T-helper 1 cell (primary cell): ENCODE measurements at places on chromosomes 13 and 19.

DNA sequence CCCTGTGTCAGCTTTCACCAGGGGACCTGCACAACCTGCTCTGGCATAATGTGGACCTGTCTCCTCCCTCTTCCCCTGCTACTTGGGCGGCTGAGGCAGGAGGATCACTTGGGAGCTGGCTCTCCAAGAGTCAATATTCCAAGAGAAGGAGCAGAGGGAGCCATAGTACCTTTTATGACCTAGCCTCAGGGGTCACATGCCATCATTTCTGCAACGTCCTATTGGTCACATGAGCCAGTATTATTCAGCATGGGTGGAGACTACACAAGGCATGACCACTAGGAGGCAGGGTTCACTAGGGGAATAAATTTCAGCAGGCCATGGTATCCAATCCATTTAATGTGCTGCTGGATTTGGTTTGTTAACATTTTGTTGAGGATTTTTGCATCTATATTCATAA is 12.0 kb upstream of the SHFL start:
- peak; percentile 60 for DNase-seq

GRCh38 chr19:48795685-48796070 is 15.2 kb downstream of the BCAT2 start:
- no peak for DNase-seq

DNA sequence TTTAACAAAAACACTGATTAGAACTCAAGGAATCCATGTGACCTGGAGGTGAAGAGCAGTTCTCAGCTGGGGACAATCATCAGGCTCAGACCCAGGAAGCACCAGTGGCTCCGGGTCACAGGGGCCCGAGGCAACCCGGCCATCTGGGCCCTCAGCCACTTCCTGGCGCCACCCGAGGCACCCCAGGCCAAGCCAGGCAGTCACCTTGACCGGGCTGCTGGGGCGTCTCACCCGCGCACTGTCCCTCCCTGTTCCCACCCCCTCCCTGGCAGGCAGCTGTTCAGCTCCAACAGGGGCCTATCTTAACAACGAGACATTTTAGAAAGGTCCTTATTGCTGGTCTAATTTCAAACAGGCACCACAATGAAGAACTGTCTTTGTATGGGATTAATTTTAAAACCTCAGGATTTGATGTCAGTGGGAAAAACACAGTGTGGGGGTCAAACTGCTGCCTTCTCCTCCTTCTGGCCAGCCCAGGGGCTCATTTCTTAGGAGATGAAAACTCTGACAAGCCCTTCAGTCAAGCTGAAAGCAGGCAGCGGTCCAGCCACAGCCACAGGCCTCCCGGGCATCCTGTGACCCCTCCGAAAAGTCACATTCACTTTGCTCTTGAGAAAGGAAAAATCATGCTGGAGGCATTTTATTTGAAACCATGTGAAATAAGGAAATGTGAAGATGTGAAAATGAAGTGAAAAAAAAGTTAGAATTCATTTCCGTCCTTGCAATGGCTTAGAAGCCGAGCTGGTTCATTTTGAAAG is 83.3 kb downstream of the KCTD15 start:
- no peak for DNase-seq

DNA sequence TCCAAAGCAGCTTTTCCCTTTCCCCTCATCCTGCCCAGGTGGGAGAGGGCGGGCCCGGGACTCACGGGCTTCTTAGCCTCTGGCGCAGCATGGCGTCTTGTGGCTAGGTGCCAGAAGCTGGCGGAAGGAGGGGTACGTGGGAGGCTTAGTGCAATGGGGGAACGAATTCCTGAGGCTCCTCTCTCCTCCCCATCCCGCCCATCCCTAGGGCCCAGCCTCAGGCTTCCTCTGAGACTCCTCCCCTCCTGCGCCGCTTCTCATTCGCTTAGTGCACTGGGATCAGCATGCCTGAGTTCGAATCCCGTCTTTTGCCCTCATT is 297.8 kb downstream of the ZNF536 start:
- DNase-seq, result no peak

GRCh38 chr13:77513719-77514335 is 21.7 kb upstream of the SCEL start:
- DNase-seq, result no peak

- DNase-seq, result no peak
Measured at GRCh38 chr19:1767464-1767933, 14.2 kb downstream of the ONECUT3 start.

DNA sequence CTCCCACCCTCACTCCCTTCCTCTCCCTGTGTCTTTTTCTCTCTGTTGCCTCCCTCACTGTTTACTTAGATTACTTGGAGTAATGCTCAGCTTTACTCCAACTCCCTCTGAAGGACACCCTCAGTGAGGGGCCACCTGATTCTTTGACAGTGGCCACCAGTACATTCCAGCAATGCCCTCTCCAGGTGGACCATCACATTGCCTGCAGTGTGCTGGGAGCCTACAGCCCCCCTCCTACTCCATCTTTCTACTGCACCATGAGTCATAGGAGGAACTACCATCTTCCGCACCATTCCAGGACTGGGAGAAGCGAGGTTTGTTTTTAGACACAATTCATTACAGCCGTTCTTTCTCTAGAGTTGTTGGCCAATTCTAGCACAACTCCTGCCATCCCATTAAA is 96.6 kb upstream of the POSTN start:
- DNase-seq, result no peak

DNA sequence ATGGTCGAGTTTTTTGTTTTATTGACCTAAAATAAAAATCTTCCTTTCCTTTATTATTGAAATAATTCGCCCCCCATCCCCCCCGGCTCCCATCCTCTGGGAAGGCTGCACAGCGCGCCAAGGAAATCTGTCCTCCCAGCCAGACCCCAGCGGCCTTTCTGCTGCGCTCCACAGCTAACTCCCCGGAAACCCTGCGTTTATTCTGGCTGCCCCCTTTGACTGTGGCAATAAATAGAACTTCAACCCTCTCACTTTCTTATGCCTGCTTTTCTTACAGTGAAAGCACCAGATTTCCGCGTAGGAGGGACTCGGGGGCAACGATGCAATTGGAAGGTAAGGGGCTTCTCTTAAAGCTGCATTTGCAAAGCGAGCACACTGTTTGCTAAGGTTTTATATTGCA is 9.7 kb upstream of the C19orf12 start:
- no peak for DNase-seq

GRCh38 chr13:24660023-24660741 is 20.0 kb upstream of the ATP12A start:
- no peak for DNase-seq

- DNase-seq, result no peak
Measured at GRCh38 chr19:1324806-1325567, 39.3 kb downstream of the EFNA2 start.
